NB4 (cell line): ENCODE measurements at places on chromosomes 1 and 21.

DNA sequence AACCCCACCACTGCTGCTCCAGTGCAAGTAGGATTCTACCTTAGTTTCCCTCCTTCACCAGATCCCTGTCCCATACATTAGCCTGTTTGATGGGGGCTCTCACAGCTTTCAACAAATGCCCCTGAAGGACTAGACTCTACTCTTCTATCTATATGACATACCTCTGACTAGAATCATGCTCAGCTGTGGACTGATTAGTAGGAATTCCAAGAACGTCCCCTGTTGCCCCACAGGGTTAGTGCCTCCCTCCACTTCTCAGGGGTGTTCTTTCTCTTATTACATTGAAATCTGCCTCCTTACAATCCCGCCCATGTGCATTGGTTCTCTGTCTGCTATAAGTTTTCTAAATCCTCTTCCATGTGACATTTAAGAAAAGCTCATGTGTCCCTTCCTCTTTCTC, 375.9 kb upstream of the DUSP10 start:
- DNase-seq, result no peak

- DNase-seq, result no peak
Measured at GRCh38 chr1:187938092-187938491, 1109.3 kb downstream of the PLA2G4A start.

DNA sequence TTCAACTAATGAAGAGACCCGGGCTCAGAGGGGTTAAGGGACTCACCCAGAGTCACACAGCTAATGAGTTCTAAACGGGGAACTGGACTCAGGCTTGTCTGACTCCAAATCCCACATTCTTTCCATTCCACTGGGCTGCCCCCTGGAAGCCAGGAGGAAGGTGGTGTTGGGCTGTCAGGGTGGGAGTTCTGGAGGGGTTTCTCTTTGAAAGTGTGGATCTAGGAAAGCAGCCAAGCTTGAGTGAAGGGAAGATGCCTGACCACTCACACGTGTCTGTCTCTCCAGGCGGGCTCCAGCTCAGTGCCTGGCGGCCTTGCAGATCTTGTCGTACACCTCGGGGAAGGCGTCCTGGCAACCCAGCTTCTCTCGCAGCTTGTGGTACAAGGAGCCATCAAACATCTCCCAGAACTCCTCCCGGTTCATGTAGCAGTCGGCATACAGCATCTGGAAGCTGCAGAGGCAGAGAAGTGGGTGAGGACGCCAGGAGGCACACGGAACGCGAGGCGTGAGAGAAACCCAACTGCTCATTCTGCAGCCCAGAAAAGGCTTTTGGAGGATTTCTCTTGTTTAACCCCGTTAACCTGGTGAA, 35.0 kb downstream of the DHCR24 start:
- no peak for DNase-seq

DNA sequence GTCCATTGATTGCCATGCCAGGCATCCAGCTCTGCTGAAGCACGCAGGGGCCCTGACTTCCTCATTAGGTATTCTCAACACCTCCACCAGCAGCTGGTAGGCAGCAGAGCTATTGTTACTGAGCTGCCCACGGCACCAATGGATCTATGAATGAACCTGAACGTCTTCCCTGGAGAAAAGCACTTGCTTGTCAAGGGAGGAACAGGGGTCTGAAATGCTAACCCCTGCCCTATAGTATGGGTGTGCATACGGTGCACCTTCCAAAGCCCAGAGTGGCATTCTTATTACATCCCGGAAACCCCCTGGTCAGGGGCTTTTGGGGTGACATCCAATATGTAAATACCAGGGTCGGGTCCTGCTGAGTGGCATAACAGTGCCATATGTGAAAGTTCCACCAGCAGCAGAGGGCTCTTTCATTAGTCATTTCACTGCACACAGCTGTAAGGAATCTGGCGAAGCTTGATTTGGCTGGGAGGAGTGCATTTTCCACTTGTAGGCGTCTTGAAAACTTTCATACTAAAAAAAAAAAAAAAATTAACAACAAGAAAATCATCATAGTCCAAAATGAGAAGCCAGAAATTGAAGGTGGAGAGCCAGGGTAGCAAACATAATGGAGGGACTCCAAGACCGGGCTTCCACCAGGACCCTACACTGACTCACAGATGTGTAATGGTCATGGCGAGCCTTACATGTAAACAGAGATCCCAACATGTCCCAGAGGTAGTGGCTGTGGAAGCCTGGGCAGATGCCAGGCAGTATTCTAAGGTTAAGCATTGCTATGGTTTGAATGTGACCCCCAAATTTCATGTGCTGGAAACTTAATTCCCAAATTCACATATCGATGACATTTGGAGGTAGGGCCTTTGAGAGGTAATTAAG, 58.8 kb upstream of the PRDX6 start:
- DNase-seq, result no peak

- peak; percentile 16 for DNase-seq
Measured at GRCh38 chr1:175217721-175218531, 25.4 kb upstream of the KIAA0040 start.

- no peak for DNase-seq
Measured at GRCh38 chr1:15734901-15735300, 1.2 kb upstream of the SLC25A34 start.

GRCh38 chr1:113146242-113147072, 73.5 kb downstream of the LRIG2 start:
- DNase-seq, result peak; percentile 53
